GM23338 (cell line): ENCODE measurements at places on chromosomes 12 and 14. TPM values are rescaled to one million over a fixed set of nuclear protein-coding genes. Genes with fewer than 3 reads are reported as not detected.

ITGB7 gene
- total RNA-seq = 0.39 TPM in 1 of 2 replicates, not detected in the other

CLEC1B gene
- total RNA-seq = not detected in 2 replicates

CAPZA3 gene
- total RNA-seq = not detected in 2 replicates

ITPR2 gene
- 55.0 and 65.2 TPM in 2 replicates for total RNA-seq

TMEM119 gene
- 0.07 and 0.35 TPM in 2 replicates for total RNA-seq

- no peak for DNase-seq
These were observed 123.0 kb downstream of the FSCB start for GRCh38 chr14:44384093-44384492.

- no peak for DNase-seq
These were observed 53.3 kb downstream of the ACACB start for GRCh38 chr12:109169686-109170085.

GRCh38 chr12:109258201-109258600, 50.9 kb downstream of the FOXN4 start:
- no peak for DNase-seq

- no peak for DNase-seq
These were observed 274.0 kb upstream of the KITLG start for GRCh38 chr12:88854260-88854659.
